HCT116 (cell line): ENCODE measurements at places on chromosomes 1 and 21. TPM values are rescaled to one million over a fixed set of nuclear protein-coding genes. Genes with fewer than 3 reads are reported as not detected.

DNA sequence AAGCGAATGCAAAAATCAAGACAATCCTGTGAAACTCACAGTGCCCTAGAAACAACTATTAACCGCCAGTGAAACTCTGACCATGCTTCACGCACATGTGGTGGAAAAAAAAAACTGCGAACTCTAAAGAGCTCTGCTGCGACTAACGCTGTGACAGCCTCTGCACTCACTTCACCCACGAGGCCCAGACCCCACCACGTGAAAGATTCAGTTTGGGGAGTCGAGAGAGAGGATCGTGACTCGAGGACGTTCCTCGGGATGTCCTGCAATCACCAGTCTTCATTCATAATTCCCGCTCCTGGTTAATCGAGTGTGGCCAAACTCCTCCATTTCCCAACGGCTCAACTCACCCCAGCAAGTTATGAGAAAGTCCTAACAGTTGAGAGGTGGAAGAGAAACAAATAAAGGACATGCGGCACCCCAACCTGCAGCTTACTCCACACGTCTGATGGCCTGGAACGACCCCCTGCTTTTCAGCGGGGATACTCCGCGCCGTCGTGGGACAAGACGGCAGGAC, 1.1 kb downstream of the SERBP1 start:
- no peak for DNase-seq

DNA sequence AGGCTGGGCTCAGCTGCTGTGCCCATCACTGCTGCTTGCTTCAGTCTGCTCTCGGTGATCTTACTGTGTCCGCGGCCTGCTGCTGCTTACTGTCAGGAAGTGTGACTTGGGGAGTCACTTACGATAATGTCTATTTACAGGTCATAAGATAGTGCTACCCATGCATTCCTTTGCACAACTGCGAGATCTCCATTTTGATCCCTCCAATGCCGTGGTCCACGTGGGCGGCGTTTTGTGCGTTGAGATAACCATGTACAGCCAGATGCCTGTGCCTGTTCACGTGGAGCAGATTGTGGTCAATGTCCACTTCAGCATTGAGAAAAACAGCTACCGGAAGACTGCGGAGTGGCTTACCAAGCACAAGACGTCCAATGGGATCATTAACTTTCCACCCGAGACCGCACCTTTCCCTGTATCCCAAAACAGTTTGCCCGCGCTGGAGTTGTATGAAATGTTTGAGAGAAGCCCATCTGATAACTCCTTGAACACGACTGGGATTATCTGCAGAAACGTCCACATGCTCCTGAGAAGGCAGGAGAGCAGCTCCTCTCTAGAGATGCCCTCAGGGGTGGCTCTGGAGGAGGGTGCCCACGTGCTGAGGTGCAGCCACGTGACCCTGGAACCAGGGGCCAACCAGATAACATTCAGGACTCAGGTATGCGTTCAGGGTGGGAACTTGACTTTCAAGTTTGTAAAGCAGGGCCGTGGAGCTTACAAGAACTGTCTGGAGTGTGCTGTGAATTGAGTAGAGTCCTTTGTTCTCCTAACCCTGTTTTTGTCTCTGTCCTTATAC, 24.4 kb upstream of the PWP2 start:
- no peak for DNase-seq

- DNase-seq: no peak
Observed at GRCh38 chr1:225866061-225866837, 15.9 kb downstream of the TMEM63A start.

Gene HCRTR1
- not detected for total RNA-seq

DNA sequence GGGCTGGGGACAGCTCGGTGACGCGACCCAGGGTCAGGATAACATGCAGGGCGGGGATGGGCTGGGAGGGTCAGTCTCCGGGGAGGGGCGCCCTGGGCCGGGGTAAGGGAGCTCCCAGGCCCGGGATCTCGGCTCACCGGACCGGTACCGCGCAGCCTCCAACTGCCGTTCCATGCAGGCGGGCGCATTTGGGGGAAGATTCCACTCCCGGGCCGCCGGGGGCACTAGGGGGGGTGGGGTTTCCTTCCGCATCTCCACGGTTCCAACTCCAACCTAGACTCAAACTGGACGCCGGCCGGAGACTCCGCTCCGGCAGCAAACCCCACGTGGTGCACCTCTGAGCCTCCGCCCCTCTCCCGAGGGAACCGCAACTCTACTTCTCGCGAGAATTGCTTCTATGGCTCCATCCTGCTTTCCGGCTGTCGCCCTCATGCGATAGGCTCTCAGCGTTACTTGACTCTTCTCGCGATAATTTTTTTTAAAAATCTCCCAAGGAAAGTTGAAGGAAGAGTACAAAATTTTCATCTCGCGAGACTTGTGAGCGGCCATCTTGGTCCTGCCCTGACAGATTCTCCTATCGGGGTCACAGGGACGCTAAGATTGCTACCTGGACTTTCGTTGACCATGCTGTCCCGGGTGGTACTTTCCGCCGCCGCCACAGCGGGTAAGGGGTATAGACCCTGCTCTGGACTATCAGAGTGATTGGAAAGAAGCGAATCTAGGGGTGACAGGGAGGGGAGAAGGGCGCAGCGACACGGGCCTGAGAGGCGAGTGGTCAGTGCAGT, at the start of the genes ATP5PB and WDR77:
TSS of gene ATP5PB (plus strand) at position 547 of the 785 bp plus-strand sequence. CDS start at position 625, 78 bp downstream.
TSS of gene WDR77 (minus strand) at position 339 of the 785 bp plus-strand sequence. CDS start at position 252, 87 bp downstream.
- peak; percentile 98 for DNase-seq

DNA sequence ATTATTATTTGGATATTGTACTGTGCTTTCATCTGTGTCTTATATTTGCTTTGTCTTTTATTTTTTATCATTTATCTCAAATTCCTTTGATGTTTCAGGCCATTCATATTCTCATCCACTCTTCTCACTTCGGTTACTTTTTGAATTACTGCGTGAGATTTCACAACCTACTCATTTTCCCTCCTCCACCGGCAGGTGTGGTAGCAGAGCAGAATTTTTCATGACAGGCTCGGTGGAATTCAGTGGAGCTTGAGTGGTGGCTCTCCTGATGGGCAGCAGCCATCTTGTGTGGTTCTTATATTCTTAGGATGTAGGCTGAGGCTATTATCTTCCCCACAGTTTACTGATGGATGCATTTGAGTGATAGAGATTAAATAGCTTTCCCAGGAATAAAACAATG, 92.3 kb upstream of the IVNS1ABP start:
- no peak for DNase-seq

DNA sequence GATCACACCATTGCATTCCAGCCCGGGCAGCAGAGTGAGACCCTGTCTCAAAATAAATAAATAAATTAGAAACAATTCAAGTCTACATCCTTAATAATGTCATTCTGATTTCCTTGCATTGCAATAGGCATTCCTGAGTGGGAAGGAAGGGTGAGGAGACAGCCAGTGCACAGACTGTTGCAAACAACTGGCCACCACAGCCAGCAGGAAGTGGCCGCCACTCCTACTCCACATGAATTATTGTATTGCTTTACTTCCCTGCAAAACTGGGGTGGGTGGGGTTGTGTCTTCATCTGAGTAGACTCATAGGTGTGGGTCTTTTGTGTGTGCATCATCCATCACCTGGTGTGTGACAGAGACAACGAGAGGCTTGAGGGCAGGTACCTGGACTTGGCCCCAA, 60.1 kb downstream of the OPTC start:
- no peak for DNase-seq

Gene RHBDL2
- not detected for total RNA-seq

DNA sequence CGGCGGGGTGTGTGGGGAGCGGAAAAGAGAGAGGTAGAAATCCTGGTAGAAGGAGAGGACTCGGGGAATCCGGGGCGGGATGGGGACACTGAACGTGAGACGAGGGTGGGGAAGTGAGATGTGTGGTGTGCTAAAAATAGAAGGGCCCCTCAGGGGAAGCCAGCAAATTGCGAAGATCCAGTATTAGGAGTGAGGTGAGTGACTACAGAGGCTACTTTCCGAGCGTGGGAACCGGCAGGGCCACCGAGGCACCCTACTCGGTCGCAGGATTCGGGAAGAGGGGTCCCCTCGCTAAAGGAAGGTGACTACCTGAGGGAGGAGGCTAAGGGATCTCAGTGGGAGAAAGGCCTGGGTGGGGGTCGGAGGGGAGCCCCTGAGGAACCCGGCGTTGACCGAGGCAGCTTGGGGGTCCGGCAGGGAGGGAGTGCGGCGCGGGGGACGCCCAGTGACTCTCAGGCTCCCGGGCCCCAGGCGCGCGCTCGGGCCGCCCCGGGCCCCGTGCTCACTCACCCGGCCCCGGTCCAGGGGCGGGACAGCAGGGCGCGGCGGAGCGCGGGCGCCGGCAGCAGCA, 318 bp downstream of the ALDH4A1 start:
- DNase-seq: no peak

DNA sequence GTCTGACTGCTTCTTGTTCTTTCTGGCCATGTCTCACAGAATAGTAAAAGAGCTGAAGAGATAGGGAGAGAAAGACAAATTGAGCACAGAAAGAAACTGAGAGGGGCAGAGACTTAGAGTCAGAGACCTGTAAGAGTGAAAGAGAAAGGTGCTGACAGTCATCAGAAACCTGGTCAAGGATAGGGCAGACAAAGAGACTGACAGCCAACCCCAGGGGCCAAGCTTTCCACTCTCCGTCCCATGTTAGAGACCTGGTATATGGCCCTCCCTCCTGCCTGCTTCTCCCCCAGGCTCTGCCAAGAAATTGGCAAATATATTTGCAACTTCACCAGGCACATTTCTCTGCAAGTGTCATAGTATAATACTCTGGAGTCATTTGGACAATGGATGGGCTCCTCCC, 64.6 kb downstream of the RHBG start:
- no peak for DNase-seq

GRCh38 chr1:52216907-52217458, 75.1 kb downstream of the ZFYVE9 start:
- no peak for DNase-seq

GRCh38 chr1:165187031-165188009, 169.2 kb downstream of the LMX1A start:
- DNase-seq: no peak

DNA sequence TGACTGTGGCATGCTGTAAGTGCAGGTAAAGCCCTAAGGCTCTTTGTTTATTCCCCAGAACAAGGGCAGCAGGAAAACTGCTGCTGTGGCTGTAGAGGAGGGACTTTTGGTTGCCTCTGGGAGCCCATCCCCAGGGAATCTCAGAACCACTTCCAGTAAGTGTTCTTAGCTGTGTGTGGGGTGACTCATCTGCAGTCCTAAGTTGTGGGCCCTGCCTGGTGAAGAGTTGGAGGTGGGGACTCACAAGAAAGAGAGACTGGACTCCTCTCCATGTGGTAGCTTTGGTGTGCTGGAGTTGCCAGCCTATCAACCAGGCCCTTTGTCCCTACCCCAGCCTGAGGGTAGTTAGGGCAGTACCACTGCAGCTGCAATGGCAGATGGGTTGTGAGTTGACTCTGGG, 24.0 kb upstream of the DENND1B start:
- DNase-seq: no peak

DNA sequence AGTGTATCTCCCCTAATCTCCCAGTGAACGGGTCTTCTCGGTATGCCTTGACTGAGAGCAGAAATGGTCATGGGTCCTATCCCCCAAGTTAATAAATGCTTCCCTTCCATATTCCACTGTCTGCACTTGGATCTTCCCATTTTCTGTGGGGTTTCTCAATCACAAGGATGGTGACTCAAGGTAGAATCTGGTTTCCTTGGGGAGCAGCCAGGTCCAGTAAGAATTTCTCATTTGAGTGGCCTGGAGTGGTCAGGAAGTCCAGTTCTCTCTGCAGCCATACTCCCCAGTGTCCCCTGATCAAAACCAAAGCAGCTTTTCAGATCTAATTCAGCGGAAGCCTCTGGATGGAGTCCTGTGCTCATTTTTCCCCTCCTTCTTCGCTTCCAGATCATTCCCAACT, 14.8 kb upstream of the SLC27A3 start:
- no peak for DNase-seq

DNA sequence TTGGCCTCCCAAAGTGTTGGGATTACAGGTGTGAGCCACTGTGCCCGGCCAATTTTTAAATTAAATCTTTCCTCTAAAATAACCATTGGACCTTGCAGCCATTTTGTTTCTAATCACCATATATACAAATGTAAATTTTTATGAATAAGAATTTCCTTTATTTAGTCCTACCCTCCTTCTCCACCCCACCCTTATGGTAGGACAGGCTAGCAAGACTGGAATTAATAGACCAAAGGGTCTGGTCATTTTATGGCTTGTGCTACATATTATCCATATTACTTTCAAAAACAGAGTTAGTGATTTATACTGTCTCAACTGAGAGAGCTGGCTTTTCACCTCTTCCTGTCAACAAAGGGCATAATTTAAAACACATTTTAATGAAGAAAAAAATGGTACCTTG, 26.5 kb downstream of the L1TD1 start:
- no peak for DNase-seq

Gene OR2L3
- total RNA-seq: not detected

DNA sequence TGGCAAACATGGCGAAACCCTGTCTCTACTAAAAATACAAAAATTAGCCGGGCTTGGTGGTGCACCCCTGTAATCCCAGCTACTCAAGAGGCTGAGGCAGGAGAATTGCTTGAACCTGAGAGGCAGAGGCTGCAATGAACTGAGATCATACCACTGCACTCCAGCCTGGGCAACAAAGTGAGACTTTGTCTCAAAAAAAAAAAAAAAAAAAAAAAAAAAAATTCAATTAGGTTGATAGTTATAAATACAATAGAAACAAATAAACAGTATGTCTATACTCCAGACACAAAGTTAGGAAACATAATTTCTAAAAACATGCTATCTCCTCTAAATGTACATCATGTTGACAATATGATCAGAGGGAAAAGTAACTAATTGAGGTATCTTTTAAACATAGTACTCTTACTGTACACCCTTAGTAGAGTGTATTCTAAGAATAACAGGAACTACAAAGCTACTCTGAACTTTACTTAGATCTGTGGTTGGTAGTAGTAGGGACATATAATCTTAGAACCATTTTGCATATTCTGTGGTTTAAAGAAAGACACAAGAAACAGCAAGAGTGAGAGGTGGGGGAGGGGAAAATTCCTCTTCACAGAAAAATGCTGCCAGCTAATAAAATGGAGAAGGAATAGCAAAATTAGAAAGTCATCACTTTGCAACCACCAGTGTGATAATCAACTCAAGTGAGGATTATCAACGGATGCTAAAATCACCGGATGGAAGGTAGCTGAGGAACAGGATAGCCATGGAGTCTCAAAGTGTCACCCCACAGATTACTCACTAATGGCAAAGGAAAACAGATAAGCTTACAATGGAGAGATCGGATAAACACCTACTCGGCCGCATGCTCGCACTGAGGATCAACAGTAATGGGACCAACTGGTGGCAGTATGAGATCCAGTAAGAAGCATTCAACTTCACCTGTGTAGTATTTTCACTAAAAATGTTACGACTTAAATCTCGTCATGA, 35.0 kb downstream of the MTOR start:
- no peak for DNase-seq

DNA sequence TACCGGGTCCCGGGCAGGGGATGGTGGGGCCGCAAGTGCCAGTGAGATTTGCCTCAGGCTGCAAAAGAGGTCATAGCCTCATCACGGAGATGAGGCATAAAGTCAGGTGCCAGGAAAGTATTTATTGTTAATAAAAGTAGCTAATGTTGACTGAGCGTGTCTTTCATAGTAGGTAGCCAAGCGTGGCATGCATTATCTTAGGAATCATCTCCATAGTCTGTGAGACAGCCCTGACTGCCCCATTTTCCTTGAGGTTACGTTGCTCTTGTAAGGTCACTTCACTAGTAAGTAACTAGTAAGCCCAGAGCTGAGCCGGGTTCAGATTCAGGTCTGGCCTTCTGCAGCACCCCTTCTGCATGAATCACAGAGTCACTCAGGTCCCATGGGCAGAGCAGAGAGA, 174.2 kb downstream of the CAMTA1 start:
- DNase-seq: no peak

GRCh38 chr1:223299553-223299952, 64.4 kb downstream of the SUSD4 start:
- no peak for DNase-seq

Gene CDC20
- total RNA-seq: 355 TPM

Gene CELF3
- not detected for total RNA-seq

Gene SPRR5
- total RNA-seq: not detected

Gene CFHR5
- total RNA-seq: not detected

Gene SELP
- total RNA-seq: not detected
